Naive thymus-derived CD8-positive, alpha-beta T cell (primary cell): ENCODE measurements at places on chromosomes 7 and 10.
A peak's percentile ranks its signal among the peaks of the same experiment; 100 is the strongest.

DNA sequence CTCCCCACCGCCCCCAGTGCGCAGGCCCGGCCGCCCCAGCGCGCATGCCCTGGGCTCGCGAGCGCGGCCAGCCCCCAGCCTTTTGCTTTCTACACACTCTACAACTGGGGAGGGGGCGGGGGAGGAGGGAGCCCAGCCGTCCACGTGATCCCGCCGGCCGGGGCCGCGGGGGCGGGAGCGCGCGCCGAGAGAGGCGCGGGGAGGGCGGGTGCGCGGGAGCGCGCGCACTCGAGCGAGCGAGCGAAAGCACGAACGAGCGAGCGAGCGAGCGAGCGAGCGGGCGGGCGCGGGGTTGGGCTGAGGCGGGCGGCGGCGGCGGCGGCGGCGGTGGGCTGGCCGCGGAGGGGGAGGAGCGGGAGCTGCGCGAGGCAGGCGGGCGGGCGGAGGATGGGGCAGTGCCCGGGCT is at the start of gene AUTS2:
Gene AUTS2, plus strand, starts transcription at position 395 of the 406 bp plus-strand sequence. CDS start 1,179 bp downstream, outside the sequence.
- peaks cover 4% of the 10 kb centered on the region for H3K36me3 ChIP-seq
- H3K27ac ChIP-seq, result no peak within 1 kb of the TSS
- DNase-seq, result peak; percentile 30
- H3K4me1 ChIP-seq, result peaks cover 16% of the 10 kb centered on the region
- peak within 1 kb of the TSS; percentile 83 for H3K4me3 ChIP-seq

DNA sequence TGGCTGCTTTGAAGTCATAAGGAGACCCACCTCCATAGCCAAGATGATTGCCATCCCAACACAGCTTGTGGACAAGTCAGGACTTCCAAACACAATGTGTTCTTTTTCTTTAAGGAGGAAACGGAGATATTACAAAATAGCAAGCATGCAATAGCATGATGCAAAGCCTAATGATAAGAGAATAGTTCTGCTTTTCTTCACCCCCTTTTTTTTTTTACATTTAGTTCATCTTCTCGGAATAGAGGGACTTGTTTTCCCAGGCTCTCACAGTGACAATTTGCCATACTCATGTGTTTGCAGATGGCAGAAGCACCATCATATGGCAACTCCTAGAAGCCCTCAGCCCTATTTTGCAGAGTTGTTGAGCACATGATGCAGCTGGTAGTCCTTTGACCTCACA is 119.8 kb downstream of the ITGB8 start:
- no peak overlapping the region for H3K4me3 ChIP-seq
- no peak overlapping the region for H3K27ac ChIP-seq
- H3K4me1 ChIP-seq, result no peaks in the 10 kb centered on the region

DNA sequence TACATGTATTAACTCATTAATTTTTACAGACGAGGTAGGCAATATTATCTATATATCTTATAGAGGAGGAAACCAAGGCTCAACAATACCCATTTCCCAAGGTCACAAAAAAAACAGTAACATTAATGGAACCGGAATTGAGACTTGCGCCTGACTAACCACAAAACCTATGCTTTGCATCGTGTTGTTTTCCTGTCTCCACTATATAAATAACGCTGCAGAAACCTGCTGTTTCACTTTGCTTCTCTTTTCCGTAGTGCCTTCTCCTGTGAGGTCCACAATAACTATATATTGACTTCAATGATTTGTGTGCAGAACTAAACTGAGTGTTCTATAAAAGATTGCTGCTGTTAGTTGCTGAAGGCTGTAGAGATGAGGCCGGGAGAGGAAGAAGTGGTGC is 97.7 kb upstream of the RPA3 start:
- H3K27ac ChIP-seq, result peak overlapping the region; percentile 60
- no peaks in the 10 kb centered on the region for H3K27me3 ChIP-seq
- H3K4me1 ChIP-seq, result peaks cover 38% of the 10 kb centered on the region
- DNase-seq, result peak; percentile 5
- no peak overlapping the region for H3K4me3 ChIP-seq

GRCh38 chr7:51187941-51188340 is 128.7 kb downstream of the COBL start:
- no peaks in the 10 kb centered on the region for H3K36me3 ChIP-seq
- no peaks in the 10 kb centered on the region for H3K4me1 ChIP-seq
- no peak overlapping the region for H3K27ac ChIP-seq
- H3K4me3 ChIP-seq, result no peak overlapping the region

DNA sequence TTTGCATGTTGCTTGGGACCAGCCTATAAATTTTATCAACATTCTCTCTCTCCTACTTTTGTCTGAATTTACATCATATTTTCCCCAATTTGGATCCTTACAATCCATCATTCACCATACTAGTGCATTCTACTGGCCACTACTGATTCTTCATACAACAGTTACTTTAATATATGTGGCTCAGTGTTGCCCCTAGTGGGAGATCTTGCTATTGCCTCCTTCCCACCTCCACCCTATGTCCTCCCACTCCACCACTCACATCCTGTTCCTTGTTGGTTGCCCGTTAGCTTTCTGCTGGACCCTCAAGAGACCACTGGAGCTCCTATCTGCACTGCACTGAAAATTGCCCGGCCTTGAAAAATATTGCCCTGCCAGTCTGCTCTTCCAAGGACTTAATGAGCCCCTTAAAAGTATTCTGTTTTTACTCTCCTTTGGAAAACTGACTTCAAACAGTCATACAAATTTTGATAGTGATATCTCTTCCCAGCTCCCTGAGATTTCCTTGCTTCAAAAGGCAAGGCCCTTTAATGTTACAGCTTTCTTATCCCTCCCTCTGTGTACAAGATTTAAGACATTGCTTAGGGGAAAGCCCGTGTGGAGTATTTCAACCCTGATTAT is 243.2 kb upstream of the TMEM229A start:
- no peaks in the 10 kb centered on the region for H3K4me1 ChIP-seq
- no peak for DNase-seq
- no peak overlapping the region for H3K27ac ChIP-seq
- H3K4me3 ChIP-seq, result no peak overlapping the region
